ENCODE measurements at places on chromosomes 12 and 14. TPM values are rescaled to one million over a fixed set of nuclear protein-coding genes. Genes with fewer than 3 reads are reported as not detected.

The RND1 gene
- 30.1 TPM for total RNA-seq

The KCNK13 gene
- total RNA-seq = 0.30 TPM

GRCh38 chr14:22159957-22160356 lies 429.1 kb downstream of the DAD1 start:
- no peaks in the 10 kb centered on the region for H3K27me3 ChIP-seq
- H3K36me3 ChIP-seq = no peaks in the 10 kb centered on the region
- H3K27ac ChIP-seq = no peak overlapping the region
- no peaks in the 10 kb centered on the region for H3K4me1 ChIP-seq

The GLT1D1 gene
- total RNA-seq = 20.2 TPM

- H3K36me3 ChIP-seq = no peaks in the 10 kb centered on the region
- no peaks in the 10 kb centered on the region for H3K27me3 ChIP-seq
- peak; percentile 70 for DNase-seq
Observed at GRCh38 chr12:49331380-49332222, 5.4 kb downstream of the C1QL4 start.

The NANOG gene
- not detected for total RNA-seq

GRCh38 chr14:41873686-41874317 lies 267.1 kb downstream of the LRFN5 start:
- no peak for DNase-seq
- no peaks in the 10 kb centered on the region for H3K4me1 ChIP-seq
- H3K36me3 ChIP-seq = no peaks in the 10 kb centered on the region
- no peak overlapping the region for H3K4me3 ChIP-seq
- no peaks in the 10 kb centered on the region for H3K27me3 ChIP-seq

The MYF5 gene
- not detected for total RNA-seq

- DNase-seq = no peak
- no peaks in the 10 kb centered on the region for H3K27me3 ChIP-seq
- H3K4me1 ChIP-seq = peaks cover 10% of the 10 kb centered on the region
- H3K36me3 ChIP-seq = no peaks in the 10 kb centered on the region
- H3K27ac ChIP-seq = no peak overlapping the region
Observed at GRCh38 chr12:94099632-94100031, 48.7 kb upstream of the PLXNC1 start.

- no peaks in the 10 kb centered on the region for H3K36me3 ChIP-seq
- H3K27me3 ChIP-seq = no peaks in the 10 kb centered on the region
- no peaks in the 10 kb centered on the region for H3K4me1 ChIP-seq
- no peak overlapping the region for H3K4me3 ChIP-seq
- no peak overlapping the region for H3K27ac ChIP-seq
- DNase-seq = no peak
Observed at GRCh38 chr12:39176356-39176755, 266.6 kb downstream of the KIF21A start.

The ANKRD9 gene
- 9.0 TPM for total RNA-seq

DNA sequence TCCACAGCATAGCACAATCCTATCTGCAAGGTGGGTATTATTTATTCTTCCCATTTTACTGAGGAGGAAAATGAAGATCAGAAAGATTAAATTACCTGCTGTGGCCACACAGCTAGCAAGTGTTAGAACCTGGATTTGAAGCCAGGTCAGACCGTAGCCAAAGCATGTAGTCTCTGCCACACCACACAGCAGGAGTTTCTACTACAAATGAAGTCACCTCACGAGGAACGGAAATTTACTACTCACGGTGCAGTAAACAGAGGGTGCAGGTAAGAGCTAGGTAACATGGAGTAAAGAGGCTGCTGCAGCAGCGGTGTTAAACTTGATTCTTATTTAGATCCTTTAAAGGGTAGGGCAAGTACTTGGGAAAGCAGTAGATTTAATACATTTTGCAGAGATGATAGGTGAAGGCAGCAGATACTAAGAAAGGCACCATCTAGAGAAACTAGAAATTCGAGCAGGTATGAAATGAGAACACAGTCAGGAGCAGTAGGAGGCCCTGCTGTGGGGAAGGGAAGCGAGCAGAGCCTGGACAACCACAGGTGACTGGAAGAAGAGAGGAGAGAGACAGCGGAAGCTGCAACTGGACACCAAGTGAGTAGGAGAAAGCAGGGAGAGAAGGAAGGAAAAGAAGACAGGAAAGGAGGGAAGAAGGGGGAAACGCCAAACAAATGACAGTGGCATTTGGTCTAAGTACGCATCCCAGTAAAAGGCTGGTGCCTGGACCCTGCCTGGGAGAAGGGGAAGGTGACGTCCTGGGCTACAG lies 21.5 kb downstream of the SPTB start:
- DNase-seq = no peak
- no peak overlapping the region for H3K4me3 ChIP-seq
- H3K27ac ChIP-seq = no peak overlapping the region
- no peaks in the 10 kb centered on the region for H3K27me3 ChIP-seq
- no peaks in the 10 kb centered on the region for H3K36me3 ChIP-seq

The KRT85 gene
- not detected for total RNA-seq

- H3K4me1 ChIP-seq = no peaks in the 10 kb centered on the region
- H3K27me3 ChIP-seq = no peaks in the 10 kb centered on the region
- H3K36me3 ChIP-seq = no peaks in the 10 kb centered on the region
- DNase-seq = peak; percentile 90
Observed at GRCh38 chr14:68795597-68796417, 2.9 kb upstream of the ZFP36L1 start.

GRCh38 chr14:65032319-65032718 lies 45.6 kb downstream of the FNTB start:
- H3K4me3 ChIP-seq = no peak overlapping the region
- DNase-seq = peak; percentile 56

- H3K36me3 ChIP-seq = no peaks in the 10 kb centered on the region
- no peaks in the 10 kb centered on the region for H3K27me3 ChIP-seq
- H3K4me3 ChIP-seq = no peak overlapping the region
- H3K4me1 ChIP-seq = no peaks in the 10 kb centered on the region
- DNase-seq = peak; percentile 52
Observed at GRCh38 chr14:104223101-104224041, 85.0 kb downstream of the KIF26A start.

The RAD9B gene
- total RNA-seq = 0.51 TPM

- H3K27ac ChIP-seq = no peak overlapping the region
- no peak overlapping the region for H3K4me3 ChIP-seq
- H3K27me3 ChIP-seq = no peaks in the 10 kb centered on the region
Observed at GRCh38 chr14:76203086-76204001, 51.6 kb downstream of the GPATCH2L start.

DNA sequence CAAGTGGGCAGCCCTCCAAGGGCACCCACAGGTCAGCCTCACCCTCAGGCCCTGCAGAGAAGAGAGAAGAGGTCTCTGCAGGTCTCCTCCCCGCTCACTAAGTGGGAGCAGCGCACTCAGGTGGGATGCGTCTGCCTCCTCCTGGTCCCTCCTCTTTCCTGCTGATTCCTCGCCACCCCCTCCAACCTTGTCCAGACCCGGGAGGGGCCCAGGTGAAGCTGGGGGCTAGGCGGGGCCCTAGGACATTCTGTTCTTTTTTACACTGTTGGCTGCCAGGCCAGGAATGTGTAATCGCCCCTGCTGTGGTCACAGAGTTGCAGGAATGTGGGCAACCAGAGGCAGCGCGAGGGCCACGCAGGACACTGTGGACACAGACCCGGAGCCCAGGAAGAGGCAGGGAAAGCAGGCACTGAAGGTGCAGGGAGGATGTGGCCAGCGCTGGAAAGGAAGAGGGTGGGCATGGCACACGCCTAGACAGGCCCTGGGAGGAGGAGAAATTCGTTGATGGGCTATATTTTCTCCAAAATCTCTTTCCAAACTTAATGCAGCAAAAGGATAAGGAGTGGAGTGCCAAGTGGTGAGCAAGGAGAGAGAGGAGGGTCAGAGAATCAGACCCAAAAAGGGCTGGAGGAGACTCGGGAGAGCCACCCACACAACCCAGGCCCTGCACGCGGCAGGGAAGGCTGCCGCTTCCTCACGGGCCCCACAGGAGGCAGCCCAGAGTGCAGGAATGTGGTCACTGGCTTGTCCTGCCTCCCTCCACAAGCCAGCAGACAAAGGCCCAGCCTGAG lies 911 bp upstream of the SCNN1A start:
- no peak overlapping the region for H3K4me3 ChIP-seq
- no peaks in the 10 kb centered on the region for H3K27me3 ChIP-seq
- no peak for DNase-seq
- no peaks in the 10 kb centered on the region for H3K36me3 ChIP-seq
- no peak overlapping the region for H3K27ac ChIP-seq

The NELL2 gene
- 0.15 TPM for total RNA-seq

- H3K27ac ChIP-seq = no peak overlapping the region
- no peak overlapping the region for H3K4me3 ChIP-seq
- H3K27me3 ChIP-seq = no peaks in the 10 kb centered on the region
- no peaks in the 10 kb centered on the region for H3K36me3 ChIP-seq
Observed at GRCh38 chr12:131171029-131171428, 217.3 kb downstream of the ADGRD1 start.

The SIX1 gene
- total RNA-seq = not detected

The KLRC3 gene
- not detected for total RNA-seq

GRCh38 chr12:30268041-30268440 lies 427.6 kb downstream of the IPO8 start:
- no peak for DNase-seq
- no peaks in the 10 kb centered on the region for H3K27me3 ChIP-seq
- no peak overlapping the region for H3K4me3 ChIP-seq
- H3K4me1 ChIP-seq = no peaks in the 10 kb centered on the region
- H3K27ac ChIP-seq = no peak overlapping the region
- no peaks in the 10 kb centered on the region for H3K36me3 ChIP-seq

The STAB2 gene
- 14.7 TPM for total RNA-seq

The RTL1 gene
- not detected for total RNA-seq

DNA sequence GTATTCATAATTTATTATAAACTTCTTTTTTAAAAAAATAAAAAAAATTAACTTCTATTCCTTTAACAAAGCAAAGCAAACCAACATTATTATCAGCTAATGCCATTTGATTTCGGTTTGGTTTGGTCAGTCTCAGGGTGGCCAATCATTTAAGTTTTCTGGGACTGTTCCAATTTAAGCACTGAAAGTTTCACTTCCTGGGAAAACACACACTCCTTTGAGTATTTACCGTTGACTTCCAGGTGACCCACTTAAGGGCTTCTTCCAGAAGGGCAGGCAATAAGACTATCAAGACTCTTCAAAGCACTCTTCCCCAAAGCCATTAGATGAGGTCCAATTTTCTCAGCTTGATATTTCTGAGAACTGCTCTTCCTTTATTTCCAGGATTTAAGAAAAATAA lies 854.0 kb downstream of the DIO2 start:
- H3K27me3 ChIP-seq = no peaks in the 10 kb centered on the region
- H3K4me1 ChIP-seq = no peaks in the 10 kb centered on the region
- DNase-seq = no peak
- no peaks in the 10 kb centered on the region for H3K36me3 ChIP-seq
- no peak overlapping the region for H3K27ac ChIP-seq

DNA sequence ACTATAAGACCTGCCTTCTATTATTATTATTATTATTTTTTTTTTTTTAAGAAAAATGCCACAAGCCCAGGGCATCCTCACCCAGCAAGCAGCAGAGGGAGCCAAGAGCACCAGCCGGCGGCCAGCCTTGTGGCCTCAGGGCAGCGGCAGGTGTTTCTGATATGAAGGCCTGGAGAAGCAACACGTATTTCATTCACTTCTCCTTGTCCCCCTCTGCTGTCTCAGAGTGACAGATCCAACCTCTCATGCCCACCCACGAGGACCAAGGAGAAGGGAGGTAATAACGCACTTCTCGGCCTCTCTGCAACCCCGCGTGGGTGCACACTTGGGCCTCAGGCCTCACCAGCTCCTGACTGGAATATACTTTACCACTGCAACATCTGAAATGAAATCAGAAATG lies 25.4 kb downstream of the CDC42BPB start:
- DNase-seq = peak; percentile 54
- no peaks in the 10 kb centered on the region for H3K36me3 ChIP-seq
- no peak overlapping the region for H3K4me3 ChIP-seq

The TSHR gene
- not detected for total RNA-seq

DNA sequence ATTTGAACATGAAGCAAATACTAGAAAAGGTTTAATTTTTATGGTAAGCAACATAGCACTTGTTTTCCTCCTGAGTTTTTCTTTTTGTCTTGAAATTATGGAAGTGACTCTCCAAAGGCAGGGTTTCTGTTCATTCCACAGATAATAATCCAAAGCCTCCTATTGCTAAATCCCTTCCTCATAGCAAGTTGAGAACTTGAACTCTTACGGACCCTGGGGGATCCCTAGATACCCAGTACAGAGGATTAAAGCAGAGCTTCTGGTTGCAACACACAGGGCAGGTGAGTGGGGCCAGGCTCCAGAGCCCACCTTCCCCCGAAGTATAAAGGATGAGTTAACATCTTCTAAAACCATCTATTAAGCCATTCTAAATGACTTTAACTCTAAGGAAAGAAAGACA lies 294.1 kb downstream of the RMST start:
- no peak overlapping the region for H3K4me3 ChIP-seq
- H3K27me3 ChIP-seq = no peaks in the 10 kb centered on the region
- no peak for DNase-seq
- no peak overlapping the region for H3K27ac ChIP-seq

The CLEC6A gene
- not detected for total RNA-seq

GRCh38 chr14:92520102-92521057 lies 6.8 kb downstream of the RIN3 start:
- no peak for DNase-seq
- no peaks in the 10 kb centered on the region for H3K27me3 ChIP-seq
- H3K4me1 ChIP-seq = no peaks in the 10 kb centered on the region
- H3K27ac ChIP-seq = no peak overlapping the region

The NEDD8 gene
- 60.0 TPM for total RNA-seq

DNA sequence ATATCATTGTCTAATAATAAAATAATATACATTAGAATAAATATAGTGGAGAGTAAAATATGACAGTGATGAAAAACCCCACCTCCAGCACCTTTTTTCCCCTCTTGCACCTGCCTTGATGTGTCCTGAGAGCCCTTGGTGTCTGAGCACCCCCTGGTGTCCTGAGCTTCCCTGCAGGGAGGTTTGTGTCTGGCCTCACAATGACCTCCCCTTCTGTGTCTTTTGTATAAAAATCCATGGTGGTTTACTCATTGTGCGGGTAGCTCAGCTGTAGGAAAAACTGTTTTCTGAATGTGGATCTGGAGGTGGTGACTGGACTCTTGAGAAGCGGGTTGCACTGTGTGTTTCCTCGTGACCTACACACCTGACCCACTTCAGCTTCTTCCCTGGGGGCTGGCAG lies 636.9 kb downstream of the TMEM121 start:
- no peak overlapping the region for H3K4me3 ChIP-seq
- no peak overlapping the region for H3K27ac ChIP-seq
- DNase-seq = no peak
- no peaks in the 10 kb centered on the region for H3K4me1 ChIP-seq
- H3K27me3 ChIP-seq = no peaks in the 10 kb centered on the region

The GLIPR1L1 gene
- total RNA-seq = not detected

DNA sequence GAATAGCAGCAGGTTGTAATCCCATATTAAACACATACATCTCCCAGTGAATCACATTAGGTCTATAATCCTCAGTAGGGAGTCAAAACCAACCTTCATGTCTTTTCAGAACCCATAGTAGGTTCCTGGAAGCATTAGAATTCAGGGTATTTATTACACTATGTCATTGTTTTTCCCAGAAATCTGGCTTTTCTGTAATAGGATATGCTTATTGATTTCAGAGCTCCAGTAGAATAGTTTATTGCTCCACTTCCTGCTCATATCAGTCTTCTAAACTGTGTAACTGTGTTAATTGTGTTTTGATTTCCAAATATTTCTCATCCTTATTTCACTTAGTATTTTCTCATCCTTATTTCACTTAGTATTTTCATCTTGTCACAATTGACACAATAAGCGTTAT lies 268.0 kb downstream of the CCDC59 start:
- no peak overlapping the region for H3K27ac ChIP-seq
- no peak overlapping the region for H3K4me3 ChIP-seq
- no peaks in the 10 kb centered on the region for H3K36me3 ChIP-seq
- no peaks in the 10 kb centered on the region for H3K4me1 ChIP-seq
- DNase-seq = no peak

GRCh38 chr12:32906399-32907165 lies 10.0 kb upstream of the PKP2 start:
- H3K36me3 ChIP-seq = no peaks in the 10 kb centered on the region
- H3K4me3 ChIP-seq = no peak overlapping the region
- no peak for DNase-seq
- peak overlapping the region; percentile 84 for H3K27ac ChIP-seq
